Trophoblast cell (in vitro differentiated cells and primary cell): ENCODE measurements at places on chromosomes 11 and 22.
A peak's percentile ranks its signal among the peaks of the same experiment; 100 is the strongest.

DNA sequence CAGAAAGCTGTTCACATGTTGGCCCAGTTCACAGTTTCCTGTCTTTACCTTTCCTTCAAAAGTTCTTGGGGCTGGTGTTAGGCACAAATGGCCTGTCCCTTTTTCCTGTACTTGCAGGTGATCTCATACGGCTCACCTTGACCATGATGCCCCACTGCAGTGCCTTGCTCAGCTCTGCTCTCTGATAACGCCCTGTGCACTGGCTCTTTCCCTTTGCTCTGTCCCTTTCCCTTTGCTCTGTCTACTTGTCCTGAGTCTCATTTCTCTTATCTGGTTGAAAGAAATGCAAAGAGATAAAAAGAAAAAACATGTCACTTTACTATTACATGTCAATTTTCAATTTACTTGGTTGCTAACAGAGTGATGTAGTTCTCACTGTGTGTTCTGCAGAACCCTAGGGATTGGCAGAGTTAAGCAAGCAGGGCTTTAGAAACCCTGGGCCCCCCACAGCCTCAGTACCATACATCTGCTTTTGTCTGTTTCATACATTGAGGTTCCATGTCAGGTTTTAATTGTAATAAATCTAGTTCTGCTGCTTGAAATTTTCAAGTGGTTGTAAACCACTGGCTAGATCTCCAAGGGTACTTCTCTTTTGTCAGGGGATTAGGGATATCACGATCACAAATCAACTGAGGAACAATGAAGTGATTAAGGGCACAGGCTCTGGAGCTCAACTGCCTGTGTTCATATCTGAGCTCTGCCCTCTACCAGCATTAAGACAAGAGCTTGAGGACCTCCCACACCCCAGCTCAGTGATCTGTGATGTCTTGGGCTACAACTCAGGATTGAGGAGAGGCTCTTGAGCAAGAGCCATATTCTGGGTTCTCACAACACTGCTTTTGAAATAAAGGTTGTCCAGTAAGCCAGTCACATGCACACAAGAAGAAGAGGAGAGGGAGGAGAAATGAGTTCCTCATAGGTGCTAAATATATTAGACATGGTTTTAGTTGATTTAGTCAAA lies 16.3 kb upstream of the SORL1 start:
- no peak overlapping the region for H3K4me3 ChIP-seq
- no peaks in the 10 kb centered on the region for H3K36me3 ChIP-seq
- no peak overlapping the region for H3K27ac ChIP-seq
- H3K27me3 ChIP-seq: no peaks in the 10 kb centered on the region
- DNase-seq: no peak
- H3K4me1 ChIP-seq: no peaks in the 10 kb centered on the region

GRCh38 chr11:5665051-5665570 lies 19.8 kb downstream of the TRIM5 start:
- no peak overlapping the region for H3K4me3 ChIP-seq
- H3K4me1 ChIP-seq: no peaks in the 10 kb centered on the region
- H3K36me3 ChIP-seq: peaks cover 11% of the 10 kb centered on the region
- H3K27me3 ChIP-seq: no peaks in the 10 kb centered on the region
- no peak overlapping the region for H3K27ac ChIP-seq
- DNase-seq: peak; percentile 52

GRCh38 chr11:92697461-92698312 lies 271.8 kb upstream of the MTNR1B start:
- no peak overlapping the region for H3K27ac ChIP-seq
- no peaks in the 10 kb centered on the region for H3K36me3 ChIP-seq
- H3K27me3 ChIP-seq: no peaks in the 10 kb centered on the region
- H3K4me3 ChIP-seq: no peak overlapping the region

GRCh38 chr11:124075841-124076651 lies 34.9 kb upstream of the OR10G7 start:
- no peaks in the 10 kb centered on the region for H3K36me3 ChIP-seq
- no peak overlapping the region for H3K27ac ChIP-seq
- H3K27me3 ChIP-seq: no peaks in the 10 kb centered on the region
- H3K4me1 ChIP-seq: peaks cover 11% of the 10 kb centered on the region
- DNase-seq: peak; percentile 42
- H3K4me3 ChIP-seq: no peak overlapping the region

DNA sequence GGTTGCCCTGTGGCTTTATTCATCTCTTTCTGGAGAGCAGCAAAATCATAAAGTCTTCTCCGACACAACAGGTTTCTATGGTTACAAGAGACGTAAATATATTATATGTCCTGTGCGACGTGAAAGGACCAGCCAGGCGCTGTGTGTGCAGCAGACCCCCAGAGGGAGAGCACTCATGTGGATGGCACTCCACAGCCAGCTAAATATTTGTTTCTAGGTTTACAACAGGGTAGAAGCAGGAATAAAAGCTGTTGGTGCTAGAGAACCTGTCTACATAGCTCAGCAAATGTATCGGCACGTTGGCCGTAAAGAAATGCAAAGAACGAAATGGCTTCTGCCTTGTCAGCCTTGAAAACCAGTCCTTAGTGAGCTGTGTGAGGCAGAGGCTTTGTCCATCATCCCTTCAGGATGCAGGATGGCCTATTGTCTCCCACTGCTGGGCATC lies 133.8 kb upstream of the PITPNB start:
- no peak for DNase-seq
- H3K27me3 ChIP-seq: no peaks in the 10 kb centered on the region
- H3K4me1 ChIP-seq: no peaks in the 10 kb centered on the region

- no peaks in the 10 kb centered on the region for H3K36me3 ChIP-seq
- no peaks in the 10 kb centered on the region for H3K27me3 ChIP-seq
- no peak overlapping the region for H3K4me3 ChIP-seq
- peaks cover 4% of the 10 kb centered on the region for H3K4me1 ChIP-seq
- DNase-seq: no peak
- no peak overlapping the region for H3K27ac ChIP-seq
These were observed 30.1 kb downstream of the SMCO4 start for GRCh38 chr11:93512949-93513667.

DNA sequence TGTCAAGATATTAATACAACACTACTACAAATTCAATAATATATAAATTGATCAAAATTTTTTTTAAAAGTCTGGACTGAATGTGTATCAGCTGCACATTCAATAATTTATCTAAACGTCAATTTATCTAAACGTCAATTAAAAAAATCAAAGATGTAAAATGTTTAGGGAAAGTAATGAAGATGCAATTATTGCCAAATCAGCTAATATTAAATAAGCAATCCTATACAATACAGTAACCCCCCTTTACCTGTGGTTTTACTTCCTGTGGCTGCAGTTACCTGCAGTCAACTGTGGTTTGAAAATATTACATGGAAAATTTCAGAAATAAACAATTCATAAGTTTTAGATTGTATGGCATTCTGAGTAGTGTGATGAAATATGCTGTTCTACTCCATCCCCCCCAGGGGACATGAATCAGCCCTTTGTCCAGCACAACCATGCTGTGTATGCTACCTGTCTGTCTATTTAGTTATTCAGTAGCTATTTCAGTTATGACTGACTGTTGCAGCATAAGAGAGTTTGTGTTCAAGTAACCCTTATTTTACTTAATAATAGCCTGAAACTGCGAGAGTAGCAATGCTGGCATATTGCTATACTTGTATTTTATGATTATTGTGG lies 72.2 kb downstream of the CWF19L2 start:
- H3K4me3 ChIP-seq: no peak overlapping the region
- H3K27me3 ChIP-seq: no peaks in the 10 kb centered on the region
- no peak overlapping the region for H3K27ac ChIP-seq
- DNase-seq: peak; percentile 92
- H3K4me1 ChIP-seq: no peaks in the 10 kb centered on the region

GRCh38 chr11:2517386-2518064 lies 72.7 kb downstream of the KCNQ1 start:
- DNase-seq: no peak
- H3K4me3 ChIP-seq: no peak overlapping the region
- no peaks in the 10 kb centered on the region for H3K36me3 ChIP-seq
- no peak overlapping the region for H3K27ac ChIP-seq

- no peak overlapping the region for H3K4me3 ChIP-seq
- no peaks in the 10 kb centered on the region for H3K27me3 ChIP-seq
- H3K4me1 ChIP-seq: no peaks in the 10 kb centered on the region
- H3K27ac ChIP-seq: no peak overlapping the region
- H3K36me3 ChIP-seq: no peaks in the 10 kb centered on the region
These were observed 8.3 kb downstream of the GRK3 start for GRCh38 chr22:25572708-25573171.

GRCh38 chr11:80916173-80916798 lies 1475.5 kb upstream of the TENM4 start:
- H3K27ac ChIP-seq: no peak overlapping the region
- no peaks in the 10 kb centered on the region for H3K4me1 ChIP-seq
- no peak overlapping the region for H3K4me3 ChIP-seq

GRCh38 chr11:7528514-7529049 lies 14.8 kb downstream of the PPFIBP2 start:
- H3K27me3 ChIP-seq: no peaks in the 10 kb centered on the region
- no peak overlapping the region for H3K4me3 ChIP-seq
- no peaks in the 10 kb centered on the region for H3K36me3 ChIP-seq
- no peak overlapping the region for H3K27ac ChIP-seq
- DNase-seq: no peak

DNA sequence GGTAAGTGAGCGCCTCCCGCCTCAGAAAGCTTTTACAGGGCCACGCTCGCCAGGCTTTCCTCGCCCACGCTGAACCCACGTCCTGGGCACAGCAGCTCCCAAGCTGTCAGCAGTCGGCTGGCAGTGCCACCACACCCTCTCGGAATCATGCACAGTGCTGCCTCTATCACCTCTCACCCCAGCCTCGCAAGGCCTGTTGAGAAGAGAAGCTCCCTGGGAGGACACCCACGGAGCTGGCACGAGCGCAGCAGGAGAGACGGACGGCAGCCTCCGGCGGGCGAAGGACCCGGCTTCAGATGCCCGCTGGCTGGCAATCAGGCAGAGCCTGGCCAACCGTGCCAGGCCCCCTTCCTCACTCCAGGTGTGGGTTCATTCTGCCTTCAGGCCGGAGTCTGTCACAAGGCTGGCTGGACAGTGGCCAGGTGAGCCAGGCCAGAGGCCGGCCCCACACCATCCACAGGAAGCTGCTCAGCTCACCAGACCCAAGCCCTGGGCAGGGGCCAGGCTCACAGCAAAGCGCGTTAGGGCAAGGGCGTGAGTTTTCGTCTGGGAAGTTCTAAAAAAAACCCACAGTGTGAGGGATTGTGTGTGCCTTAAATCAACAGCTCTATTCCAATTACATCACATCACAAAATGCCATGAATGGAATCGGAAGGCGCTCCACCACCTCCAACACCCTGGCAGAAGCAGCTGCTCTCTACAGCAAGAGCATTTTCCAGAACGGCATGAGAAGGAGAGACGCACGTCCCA lies 33.2 kb downstream of the TOLLIP start:
- H3K36me3 ChIP-seq: peaks cover 50% of the 10 kb centered on the region
- no peak overlapping the region for H3K27ac ChIP-seq
- DNase-seq: no peak
- no peaks in the 10 kb centered on the region for H3K27me3 ChIP-seq
- H3K4me3 ChIP-seq: no peak overlapping the region

GRCh38 chr11:60204922-60205321 lies 22.0 kb upstream of the MS4A6A start:
- H3K4me3 ChIP-seq: no peak overlapping the region
- H3K4me1 ChIP-seq: no peaks in the 10 kb centered on the region
- DNase-seq: no peak
- no peaks in the 10 kb centered on the region for H3K36me3 ChIP-seq
- H3K27ac ChIP-seq: no peak overlapping the region

DNA sequence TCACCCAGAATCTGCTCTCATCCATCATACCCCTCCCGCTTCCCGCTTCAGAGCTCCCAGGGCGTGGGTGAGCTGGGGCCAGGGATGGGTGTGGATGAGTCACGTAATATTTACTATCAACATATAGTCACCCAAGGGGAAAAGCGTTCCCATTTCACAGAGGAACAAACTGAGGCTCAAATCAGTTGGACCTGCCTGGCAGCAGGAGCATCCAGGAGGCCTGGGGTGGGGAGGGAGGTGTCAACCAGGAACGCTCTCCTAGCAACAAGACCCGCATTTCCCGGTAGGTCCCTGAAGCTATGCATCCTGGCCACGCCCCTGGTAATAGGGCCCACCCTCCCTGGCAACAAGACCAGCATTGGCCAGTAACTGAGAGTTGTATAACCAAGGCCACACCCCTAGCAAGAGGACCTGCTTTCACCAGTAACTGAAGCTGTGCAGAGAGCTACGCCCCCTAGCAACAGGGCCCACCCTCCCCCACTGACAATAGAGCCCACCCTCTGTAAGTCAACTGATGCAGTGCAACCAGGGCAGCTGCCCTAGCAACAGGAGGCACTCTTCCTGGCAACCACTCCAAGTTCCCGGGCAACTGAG lies 32.7 kb upstream of the TXNRD2 start:
- H3K4me1 ChIP-seq: peaks cover 2% of the 10 kb centered on the region
- peaks cover 17% of the 10 kb centered on the region for H3K36me3 ChIP-seq
- DNase-seq: peak; percentile 92
- H3K27ac ChIP-seq: no peak overlapping the region

GRCh38 chr22:27422442-27422841 lies 379.1 kb downstream of the MN1 start:
- no peaks in the 10 kb centered on the region for H3K27me3 ChIP-seq
- H3K36me3 ChIP-seq: no peaks in the 10 kb centered on the region
- no peak overlapping the region for H3K4me3 ChIP-seq
- no peak for DNase-seq

- DNase-seq: no peak
- no peaks in the 10 kb centered on the region for H3K36me3 ChIP-seq
- H3K27ac ChIP-seq: no peak overlapping the region
- no peak overlapping the region for H3K4me3 ChIP-seq
- no peaks in the 10 kb centered on the region for H3K4me1 ChIP-seq
These were observed 4.4 kb downstream of the TP53I11 start for GRCh38 chr11:44946263-44946662.

GRCh38 chr22:28759861-28760560 lies 12.5 kb upstream of the CCDC117 start:
- no peak for DNase-seq
- no peak overlapping the region for H3K4me3 ChIP-seq
- no peaks in the 10 kb centered on the region for H3K36me3 ChIP-seq
- no peak overlapping the region for H3K27ac ChIP-seq
- H3K4me1 ChIP-seq: no peaks in the 10 kb centered on the region

DNA sequence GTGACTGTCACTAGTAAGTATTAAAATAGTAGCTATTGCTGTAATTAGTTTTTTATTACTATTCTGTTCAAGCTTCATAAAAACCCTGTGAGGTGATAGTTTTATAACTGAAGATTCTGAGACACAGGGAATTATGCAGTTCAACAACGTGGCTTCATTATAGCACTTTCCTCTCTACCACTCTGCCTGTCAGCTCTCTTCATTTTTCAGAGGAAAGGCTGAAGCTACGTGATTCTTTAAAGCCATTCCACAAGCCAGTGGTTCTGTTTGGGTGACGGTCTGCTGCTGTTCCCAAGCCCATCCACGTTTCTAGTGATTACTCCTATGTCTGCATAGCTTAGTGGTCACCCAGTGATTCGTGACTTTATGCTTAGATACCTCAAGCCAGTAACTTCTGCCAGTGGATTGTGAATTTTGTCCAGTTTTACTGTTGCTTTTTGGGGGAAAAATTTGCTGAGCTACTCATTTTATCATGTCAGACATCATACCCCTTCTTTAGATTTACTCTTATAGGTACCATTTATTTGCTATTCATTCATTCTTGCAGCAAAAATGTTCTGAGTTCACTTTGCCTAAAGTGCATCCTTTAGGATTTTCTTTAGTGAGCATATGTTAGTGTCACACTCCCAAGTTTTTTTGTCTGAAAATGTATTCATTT lies 59.8 kb downstream of the UVRAG start:
- H3K27ac ChIP-seq: no peak overlapping the region
- no peaks in the 10 kb centered on the region for H3K4me1 ChIP-seq
- DNase-seq: no peak
- H3K36me3 ChIP-seq: no peaks in the 10 kb centered on the region
